ENCODE measurements at places on chromosomes 7 and 10.

DNA sequence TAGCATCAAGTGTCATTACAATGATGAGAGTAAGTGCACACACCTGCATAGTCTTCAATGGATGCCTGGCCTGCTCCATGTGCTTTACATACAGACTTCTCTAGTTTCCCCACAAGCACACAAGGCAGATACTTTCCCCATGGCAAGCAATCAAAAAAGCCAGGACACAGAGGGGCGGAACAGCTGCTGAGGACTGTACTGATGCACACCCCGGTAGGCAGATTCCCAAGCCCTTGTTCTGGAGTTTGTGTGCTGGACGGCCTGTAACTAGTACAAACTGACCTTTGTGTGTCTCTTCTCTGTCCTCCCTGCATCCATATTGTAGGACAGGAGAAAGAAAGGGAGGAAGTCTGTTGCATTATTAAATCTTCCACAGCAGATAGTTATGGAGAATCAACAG, 25.8 kb downstream of the UBE2D4 start:
- DNase-seq: no peak

- peak; percentile 81 for DNase-seq
Observed at GRCh38 chr7:134368851-134369544, 52.3 kb upstream of the SLC35B4 start.

DNA sequence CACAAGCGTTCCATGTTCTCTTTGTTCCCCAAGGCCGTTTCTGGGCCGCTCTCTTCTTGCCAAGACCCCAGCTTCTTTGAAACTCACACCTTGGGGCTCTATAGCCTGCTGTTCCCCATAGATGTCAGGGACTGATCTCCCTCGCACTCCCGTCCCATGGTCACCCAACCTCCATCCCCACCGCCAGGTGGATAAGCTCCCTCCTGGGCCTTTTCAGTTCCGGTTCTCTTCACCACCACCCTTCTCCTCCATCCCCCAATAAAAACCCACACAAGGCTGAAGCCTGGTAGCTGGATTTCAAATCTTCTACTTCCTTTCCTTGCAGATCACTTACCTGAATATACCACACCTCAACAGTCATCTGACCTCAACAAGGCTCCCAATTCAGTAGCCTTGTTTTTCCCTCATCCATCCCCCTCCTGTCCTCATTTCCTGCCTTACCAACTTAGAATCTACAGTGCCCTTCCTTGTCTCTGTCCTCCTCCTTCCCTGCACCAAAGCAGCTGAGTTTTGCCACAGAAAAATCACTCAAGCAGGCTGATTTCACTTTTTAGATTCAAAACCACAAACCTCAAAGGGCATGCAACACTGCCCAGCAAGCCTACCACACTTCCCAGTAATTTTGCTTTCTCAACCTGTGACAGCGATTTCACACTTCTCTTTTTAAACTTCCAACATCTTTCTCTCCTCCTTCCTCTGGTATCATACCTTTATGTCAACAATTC, 7.7 kb downstream of the SLC37A3 start:
- no peak for DNase-seq

- no peak for DNase-seq
Observed at GRCh38 chr10:76139431-76139830, 708.0 kb downstream of the LRMDA start.

GRCh38 chr7:14751461-14751860, 151.1 kb downstream of the DGKB start:
- DNase-seq: no peak

GRCh38 chr7:31488562-31489203, 25.2 kb upstream of the ITPRID1 start:
- peak; percentile 43 for DNase-seq

- DNase-seq: no peak
Observed at GRCh38 chr7:150854066-150855000, 2.0 kb downstream of the AOC1 start.

- no peak for DNase-seq
Observed at GRCh38 chr10:124425227-124425962, 6.7 kb upstream of the OAT start.

DNA sequence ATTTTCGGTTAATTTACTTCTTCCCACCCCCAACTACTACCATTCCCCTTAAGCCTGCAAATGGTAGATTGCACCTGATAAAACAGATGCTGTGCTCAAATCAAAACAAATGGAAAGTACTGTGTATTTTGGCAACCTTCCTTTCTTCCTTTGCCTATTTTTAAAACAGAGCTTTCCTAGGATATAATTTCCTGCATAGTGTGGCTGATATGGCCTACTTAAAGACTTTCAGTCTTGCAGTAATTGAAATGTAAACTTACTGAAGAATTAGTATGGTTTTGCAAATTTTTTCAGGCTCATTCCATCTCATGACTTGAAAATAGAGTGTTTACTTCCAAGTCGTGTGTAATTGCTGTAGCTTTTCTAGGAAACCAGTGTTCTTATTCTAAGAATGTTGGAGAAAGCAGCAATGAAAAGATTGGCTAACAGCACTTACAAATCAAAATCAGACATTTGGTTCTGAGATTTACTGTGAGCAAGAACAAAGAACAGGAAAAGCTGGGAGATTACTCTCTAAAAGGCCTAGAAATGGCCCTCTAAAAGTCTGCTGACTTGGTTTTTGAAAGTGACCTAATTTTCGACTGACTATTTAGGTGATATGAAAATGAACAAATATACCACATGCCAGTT, 52.0 kb downstream of the REEP3 start:
- no peak for DNase-seq

DNA sequence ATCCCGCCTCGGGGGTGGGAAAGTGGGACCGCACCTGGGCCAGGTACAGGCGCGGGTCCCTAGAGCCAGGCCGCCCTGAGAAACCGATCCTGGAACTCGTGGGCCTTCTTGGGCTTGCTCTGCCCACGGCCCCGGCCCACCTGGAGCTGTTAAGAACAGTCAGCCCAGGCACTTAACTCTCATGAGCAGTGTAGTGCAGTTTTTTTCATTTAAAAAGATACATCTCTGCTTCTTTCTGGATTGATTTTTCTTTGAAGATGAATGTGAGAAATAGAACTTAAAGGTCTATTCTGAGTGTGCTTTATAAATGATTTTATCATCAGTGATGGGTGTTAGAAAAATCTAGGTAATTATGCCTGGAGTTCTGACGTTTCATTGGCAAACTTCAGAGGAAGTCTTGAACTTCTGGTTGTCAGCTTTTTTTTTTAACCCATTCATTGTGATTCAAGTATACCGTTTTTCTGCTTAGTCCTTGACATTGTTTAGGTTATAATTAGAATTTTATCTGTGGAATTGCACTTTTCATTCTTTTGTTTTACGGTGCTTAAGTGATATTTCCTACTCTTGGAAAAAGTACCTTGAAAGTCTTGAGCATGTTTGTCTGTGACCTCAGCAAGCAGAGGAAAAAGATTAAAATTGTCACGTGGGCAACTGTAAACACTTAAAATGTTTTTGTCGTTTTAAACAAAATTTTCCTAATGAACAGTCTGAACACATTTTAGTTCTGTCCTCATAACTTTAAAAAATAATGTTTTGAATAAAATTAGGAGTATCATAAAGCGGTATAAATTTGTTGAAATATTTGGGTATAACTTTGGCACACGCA, 906 bp downstream of the CDK1 start:
- DNase-seq: peak; percentile 56

DNA sequence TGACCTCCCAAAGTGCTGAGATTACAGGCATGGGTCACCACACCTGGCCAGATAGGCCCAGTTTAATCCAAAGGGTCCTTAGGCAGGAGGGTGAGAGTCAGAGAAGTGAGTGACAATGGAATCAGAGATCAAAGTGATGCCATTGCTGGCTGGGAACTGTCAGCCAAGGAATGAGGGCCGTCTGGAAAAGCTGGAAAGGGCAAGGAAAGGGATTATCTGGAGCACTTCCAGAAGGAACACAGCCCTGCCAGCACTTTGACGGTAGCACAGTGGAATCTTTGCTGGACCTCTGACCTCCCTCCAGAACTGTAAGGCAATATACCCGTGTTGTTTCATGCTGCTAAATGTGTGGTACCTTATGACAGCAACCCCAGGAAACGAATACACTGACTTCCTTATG, 11.3 kb upstream of the TAS2R40 start:
- no peak for DNase-seq

- DNase-seq: no peak
Observed at GRCh38 chr7:70771451-70771850, 360.5 kb upstream of the GALNT17 start.

DNA sequence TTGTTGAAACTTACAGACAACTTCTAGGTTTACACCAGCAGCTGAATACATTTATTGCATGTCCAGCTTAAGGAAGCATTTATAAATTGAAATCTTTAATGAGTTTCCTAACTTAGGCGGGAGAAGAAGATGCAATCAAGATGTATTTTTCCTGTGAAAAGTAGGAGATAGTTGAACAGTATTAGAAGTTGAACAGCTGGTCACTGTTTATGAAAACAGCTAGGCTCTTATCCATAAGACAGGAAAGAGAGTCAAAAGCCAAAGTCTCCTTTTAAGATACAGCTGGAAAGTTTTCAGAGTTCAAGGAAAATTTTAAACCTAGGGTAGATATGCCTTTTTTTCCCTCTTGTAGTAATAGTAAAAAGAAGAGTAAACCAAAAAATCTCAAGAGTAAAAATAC, 236.1 kb upstream of the FERD3L start:
- no peak for DNase-seq

GRCh38 chr7:16187131-16187530, 234.2 kb downstream of the CRPPA start:
- DNase-seq: no peak

DNA sequence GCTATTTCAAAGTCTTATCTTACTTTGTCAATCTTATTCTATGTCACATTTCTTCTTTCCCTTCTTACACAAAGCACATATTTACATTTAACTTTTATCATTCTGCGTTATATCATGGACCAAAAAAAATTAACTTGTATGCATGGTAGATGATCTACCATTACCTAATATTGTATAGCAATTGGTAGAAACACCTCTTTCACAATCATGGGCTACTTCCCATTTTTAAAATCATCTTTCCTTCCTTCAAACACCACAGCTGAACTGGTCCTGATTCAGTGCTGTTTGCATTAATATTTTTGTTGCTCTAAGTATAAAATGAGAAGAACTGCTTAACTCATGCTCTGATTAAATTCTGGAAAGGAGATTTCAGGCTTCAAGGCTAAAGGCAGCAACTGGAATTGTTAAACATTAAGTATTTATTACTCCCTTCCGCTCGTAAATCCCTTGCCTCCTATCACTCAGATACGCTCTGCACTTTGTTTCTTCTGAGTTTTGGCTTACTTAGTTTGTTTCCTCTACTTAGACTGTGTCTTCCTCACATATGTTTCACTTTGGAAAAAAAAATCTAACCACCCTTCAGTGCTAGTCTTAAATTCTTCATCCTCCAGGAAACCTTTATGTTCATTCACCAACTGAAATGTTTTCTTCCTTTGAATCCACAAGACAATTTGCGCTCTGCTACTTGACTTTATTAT, 901.4 kb downstream of the PCDH15 start:
- no peak for DNase-seq

DNA sequence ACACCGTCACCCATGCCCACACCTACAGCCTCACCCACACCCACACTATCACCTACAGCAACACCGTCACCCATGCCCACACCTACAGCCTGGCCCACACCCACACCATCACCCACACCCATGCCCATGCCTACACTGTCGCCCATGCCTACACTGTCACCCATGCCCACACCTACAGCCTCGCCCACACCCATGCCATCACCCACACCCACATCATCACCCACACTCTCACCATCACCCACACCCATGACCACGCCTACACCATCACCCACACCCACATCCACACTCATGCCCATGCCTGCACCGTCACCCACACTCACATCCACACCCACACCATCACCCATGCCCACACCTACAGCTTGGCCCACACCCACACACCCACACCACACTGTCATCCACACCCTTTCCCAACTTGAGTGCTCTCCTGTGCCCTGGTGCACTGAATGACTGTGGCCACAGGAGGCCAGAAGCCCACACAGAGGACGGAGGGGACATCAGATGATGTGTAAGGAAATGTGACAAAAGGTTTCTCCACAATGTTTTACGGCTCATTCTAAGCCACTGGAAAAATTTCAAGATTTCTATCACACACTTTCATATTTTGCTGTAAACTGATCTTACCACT, 153.3 kb downstream of the WDR37 start:
- DNase-seq: no peak

GRCh38 chr7:55063633-55064032, 44.8 kb downstream of the EGFR start:
- DNase-seq: no peak

GRCh38 chr10:110162741-110163145, 44.7 kb upstream of the MXI1 start:
- no peak for DNase-seq

GRCh38 chr10:32346134-32346550, 816 bp downstream of the EPC1 start:
- DNase-seq: peak; percentile 79

DNA sequence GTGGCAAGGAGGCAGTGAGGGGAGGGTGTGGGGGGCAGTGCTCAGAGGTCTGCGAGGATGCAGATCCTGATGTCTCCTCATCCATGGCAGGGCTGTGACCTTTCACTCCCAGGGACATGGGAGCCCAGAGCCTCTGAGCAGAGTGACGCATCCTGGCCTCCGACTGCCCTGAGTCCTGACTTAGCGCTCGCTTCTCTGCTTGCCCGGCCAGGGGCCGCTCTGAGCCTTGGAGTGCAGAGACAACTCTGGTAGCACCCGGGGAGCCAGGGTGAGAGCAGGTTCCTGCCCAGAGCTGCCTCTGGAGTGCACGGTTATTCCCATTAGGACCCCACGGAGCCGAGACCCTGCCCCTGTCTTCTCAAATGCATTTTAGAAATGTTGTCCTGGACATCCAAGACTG, 188.0 kb downstream of the TCERG1L start:
- DNase-seq: no peak

- no peak for DNase-seq
Observed at GRCh38 chr10:28627102-28627501, 50.2 kb upstream of the BAMBI start.

DNA sequence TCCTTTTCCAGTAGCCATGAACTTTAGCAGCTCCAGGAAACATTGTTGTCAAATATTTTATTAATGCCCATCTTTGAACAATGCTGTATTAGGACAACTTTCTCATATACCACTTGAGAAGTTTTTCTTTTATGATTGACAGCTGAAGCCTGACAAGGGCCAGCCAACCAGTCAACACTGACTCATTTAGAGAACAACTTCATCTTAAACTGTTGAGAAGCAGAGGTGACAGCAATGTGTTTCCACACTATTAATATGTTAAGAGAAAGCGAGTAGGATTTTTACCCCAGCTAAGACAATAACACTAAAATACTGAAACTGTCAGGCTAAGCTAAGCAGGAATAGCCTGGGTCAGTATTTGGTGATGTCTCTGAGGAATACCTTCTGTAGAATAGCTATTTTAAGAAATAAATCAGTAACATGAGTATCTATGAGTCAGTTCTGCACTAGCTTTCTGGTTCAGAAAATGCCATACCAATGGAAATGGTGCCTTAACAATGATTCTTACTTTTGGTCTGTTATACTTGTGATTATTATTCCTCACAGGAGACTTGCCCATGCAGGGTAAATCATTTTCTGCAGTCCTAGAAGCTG, 168.8 kb upstream of the POT1 start:
- peak; percentile 31 for DNase-seq

GRCh38 chr7:106056513-106057203, 55.5 kb downstream of the SYPL1 start:
- peak; percentile 52 for DNase-seq

Data from foreskin keratinocyte (primary cell).